ENCODE measurements at places on chromosomes 3 and 15.

DNA sequence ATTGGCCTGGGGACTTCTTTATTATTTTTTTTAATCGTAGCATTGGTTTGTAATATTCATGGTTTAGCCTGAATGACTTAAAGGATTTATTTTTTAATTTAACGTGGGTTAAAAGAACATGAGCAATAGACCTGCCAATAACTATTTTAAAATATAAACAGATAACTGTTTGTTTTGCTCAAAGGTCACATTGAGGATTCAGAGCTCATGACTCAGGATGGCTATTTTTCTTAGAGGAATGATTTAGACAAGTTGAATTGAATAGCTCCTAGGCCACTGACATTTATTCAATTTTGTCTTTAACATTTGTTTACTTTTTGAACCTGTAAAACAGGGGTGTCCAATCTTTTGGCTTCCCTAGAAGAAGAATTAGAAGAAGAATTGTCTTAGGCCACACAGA, 68.5 kb downstream of the ITPR1 start:
- DNase-seq, result no peak

DNA sequence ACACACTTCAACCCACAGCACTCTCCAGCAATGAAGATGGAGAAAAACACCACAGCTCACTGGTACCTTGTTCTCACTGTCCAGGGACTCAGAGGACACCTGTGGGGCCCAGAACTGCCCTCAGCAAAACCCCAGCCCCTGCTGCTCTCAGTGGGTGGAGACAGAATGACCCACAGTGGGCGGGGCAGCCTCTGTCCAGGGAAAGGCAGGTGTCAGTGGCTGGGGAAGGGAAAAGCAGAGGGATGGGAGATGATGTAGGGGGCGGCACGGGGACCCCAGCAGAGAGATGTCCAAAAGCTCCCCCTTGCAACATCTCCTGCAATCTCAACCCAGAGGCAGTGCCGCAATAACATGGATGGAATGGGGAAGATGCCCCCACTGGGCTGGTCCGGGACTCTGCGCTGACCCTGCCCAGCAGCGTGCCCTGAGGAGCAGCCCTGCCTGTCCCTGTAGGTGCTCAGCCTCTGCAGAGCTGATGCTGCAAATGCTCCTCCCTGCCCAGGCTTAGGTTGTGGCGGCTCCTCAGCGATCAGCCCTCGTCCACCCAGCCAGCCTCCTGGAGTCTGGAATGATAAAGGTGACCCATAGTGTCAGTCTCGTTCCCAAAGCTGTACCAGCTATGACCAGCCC, 193.9 kb downstream of the XXYLT1 start:
- DNase-seq, result no peak

GRCh38 chr15:80121546-80121945, 31.3 kb upstream of the FAH start:
- peak; percentile 7 for DNase-seq

DNA sequence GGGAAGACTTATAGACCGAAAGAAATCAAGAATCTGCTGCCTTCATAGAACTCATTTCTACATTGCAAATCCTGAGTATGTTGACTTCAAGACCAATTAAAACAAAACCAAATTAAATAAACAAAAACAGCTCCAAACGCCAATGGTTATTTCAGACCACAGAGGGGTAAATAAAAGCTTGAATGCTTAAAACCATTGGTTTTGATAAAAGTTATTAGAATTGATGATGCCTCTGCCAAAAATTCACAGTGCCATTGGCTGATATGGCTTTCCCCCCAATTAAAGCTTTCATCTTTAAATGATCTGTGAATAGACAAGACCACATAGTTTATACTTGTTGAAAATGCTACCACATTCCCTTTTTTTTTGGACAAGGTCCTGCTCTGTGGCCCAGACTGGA, 188.5 kb downstream of the NFKBIZ start:
- DNase-seq, result no peak

GRCh38 chr15:77209221-77209620, 138.3 kb upstream of the TSPAN3 start:
- DNase-seq, result no peak

DNA sequence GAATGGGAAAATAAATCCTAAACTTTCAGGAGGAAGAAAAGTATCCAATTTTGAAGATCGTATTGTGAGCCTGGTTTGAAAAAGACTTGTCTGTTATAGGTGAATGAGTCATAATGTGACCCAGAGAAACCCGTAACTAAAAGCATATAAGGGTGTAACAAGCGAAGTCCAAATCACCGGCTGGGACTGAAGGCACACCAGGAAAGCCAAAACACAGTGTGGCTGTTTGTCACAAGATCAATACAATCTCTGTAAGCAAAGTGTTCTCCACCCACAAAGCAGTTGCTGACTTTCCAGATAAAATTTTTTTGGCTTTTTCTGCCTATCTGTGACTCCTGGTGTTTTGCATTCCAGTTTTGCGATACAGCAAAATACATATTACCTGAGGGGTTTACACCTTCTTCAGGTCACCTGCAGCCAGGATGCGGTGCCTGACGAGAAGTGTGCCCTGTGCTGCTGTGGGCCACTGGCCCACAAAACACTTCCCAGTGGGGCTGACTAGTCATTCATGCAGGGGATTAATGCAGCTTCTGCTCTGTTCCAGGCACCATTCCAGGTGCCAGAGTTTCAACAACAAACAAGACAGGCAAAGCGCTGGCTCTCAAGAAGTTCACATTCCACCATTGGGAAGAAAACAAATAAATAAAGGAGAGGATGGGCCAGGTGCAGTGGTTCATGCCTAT, 14.4 kb downstream of the HES1 start:
- DNase-seq, result no peak

DNA sequence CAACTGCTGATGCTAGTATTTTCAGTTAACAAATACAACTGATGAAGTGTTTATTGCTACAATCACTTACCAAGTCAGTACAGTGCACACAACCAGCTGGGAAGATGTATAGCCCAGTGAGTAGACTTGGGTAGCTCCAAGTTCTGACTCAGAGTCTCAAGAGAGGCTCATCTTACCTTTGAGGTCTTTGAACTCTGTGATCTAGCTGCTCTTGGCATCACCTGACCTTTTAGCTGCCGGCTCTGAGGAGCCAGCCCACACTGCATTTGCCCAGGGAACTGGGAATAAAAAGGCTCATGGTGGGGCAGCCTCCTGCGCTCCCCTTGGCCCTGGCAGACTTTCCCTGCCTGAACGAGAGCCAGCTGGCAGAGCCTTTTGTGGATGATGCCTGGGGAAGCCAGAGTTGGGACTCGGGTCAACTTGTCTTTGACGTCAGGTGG, 82.6 kb downstream of the CEMIP start:
- DNase-seq, result no peak

- no peak for DNase-seq
Measured at GRCh38 chr3:117417411-117417810, 707.8 kb downstream of the TUSC7 start.

GRCh38 chr3:29514170-29514569, 233.3 kb downstream of the RBMS3 start:
- no peak for DNase-seq

DNA sequence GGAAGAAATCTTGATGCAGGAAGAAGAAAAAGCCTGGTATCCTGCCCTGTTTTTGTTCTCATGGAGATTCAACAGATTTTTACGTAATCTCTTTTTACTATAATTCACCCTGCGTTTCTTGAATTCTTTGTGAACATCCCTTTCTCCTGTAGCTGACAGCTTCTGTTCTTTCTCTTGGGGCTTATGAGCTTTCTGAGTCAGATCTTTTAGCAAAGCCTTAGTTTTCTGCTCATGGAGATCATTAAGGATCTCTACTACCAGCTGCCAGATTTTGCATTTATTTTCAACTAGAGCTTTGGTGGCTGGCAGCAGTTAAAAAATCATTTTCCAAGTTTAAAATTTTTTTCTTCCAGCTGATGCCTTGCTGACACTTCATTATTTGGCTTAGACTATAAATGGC, 51.6 kb downstream of the MOBP start:
- DNase-seq, result no peak

GRCh38 chr3:159907828-159908227, 80.8 kb upstream of the IL12A start:
- no peak for DNase-seq

DNA sequence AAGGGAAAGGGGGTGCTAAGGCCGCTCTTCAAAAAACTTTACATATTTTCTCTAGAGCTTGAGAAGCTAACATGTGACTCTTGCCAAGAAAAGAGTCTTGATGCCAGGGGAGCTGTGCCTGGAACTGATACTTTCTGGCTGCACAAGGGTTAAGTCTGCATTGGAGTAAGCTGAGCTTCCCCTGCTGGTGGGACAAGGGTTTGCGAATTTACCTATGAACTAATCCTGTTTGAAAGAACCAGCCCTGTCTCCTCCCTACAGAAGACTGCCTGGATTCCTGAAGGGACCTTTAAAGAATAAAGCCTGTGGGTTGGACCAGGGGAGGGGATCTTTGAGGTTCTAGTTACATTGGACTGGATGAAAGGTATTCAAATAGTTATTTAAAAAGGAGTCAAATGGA, 58.3 kb upstream of the EPHA3 start:
- no peak for DNase-seq

DNA sequence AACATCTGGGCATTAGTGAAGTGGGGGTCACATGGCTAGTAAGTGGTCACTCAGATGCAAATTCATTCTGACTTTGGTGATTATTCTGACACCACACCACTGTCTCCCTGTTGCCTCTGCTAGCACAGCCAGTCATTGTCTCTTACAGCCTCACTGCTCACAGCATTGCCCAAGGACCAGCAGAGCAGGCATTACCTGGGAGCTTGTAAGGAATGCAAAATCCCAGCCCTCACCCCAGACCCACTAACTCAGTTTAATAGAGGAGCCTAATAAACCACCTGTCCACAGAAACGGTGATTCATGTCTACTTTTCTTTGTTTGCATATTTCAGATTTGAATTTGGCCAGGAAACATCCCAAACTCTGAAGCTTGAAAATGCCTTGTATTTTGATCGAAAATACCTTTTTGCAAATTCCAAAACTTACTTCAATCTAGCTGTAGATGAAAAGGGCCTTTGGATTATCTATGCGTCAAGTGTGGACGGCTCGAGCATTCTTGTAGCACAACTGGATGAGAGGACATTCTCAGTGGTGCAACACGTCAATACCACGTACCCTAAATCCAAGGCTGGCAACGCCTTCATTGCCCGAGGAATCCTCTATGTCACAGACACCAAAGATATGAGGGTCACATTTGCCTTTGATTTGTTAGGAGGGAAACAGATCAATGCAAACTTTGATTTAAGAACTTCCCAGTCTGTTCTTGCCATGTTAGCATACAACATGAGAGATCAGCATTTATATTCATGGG, 62.7 kb downstream of the GLDN start:
- no peak for DNase-seq

GRCh38 chr15:86506401-86506800, 426.7 kb downstream of the AGBL1 start:
- DNase-seq, result no peak

- DNase-seq, result no peak
Measured at GRCh38 chr3:198028718-198029117, 68.7 kb downstream of the LMLN start.

DNA sequence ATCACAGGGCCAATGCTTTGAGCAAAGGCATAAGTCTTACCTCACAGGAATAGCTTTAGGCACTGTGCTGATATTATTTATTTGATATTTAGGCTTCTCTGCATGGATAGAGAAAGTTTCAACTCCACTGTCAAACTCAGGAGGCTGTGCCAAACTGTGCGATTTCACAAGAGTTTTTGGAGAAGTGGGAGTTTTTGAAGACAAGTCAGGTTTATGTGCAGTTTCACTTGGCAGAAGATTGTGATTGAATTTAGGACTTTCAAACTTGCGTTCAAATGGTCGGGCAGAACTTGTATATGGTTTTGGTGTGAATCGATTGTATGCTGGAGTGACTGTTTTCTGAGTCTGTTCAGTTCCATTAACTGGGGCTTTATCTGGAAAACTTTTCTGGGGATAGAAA, 113.7 kb downstream of the TJP1 start:
- no peak for DNase-seq

- no peak for DNase-seq
Measured at GRCh38 chr3:121942116-121942786, 48.0 kb downstream of the SLC15A2 start.

GRCh38 chr15:75640483-75641178, 607 bp upstream of the IMP3 start:
- DNase-seq, result peak; percentile 75

- no peak for DNase-seq
Measured at GRCh38 chr15:89499156-89499555, 2.8 kb upstream of the RHCG start.

- DNase-seq, result no peak
Measured at GRCh38 chr3:39082666-39083313, 24.6 kb downstream of the GORASP1 start.

DNA sequence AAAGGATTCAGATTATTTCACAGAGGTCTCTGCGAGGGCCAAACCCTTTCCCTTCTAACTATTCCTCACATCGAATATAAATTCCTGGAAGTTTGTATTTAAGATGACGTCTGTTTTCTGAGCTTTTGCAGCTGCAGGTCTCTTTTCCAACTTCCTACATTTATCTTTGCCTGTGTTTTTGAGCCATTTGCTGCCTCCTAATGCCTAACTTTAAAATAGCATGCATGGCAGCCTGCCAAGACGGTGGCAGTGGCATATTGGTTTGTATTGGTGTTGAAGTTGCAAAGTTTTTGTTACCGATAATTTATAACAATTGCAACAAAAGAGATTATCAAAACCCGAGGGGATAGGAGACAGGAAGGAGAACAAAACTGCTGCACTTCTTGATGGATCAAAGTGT, 187.1 kb upstream of the DNAJC19 start:
- DNase-seq, result peak; percentile 93

- no peak for DNase-seq
Measured at GRCh38 chr15:66621491-66622467, 56.0 kb upstream of the LCTL start.

- DNase-seq, result no peak
Measured at GRCh38 chr3:119173325-119173724, at the start of gene UPK1B. UPK1B (plus strand) TSS chr3:119173598; CDS start chr3:119186742, 13,144 bp downstream.

DNA sequence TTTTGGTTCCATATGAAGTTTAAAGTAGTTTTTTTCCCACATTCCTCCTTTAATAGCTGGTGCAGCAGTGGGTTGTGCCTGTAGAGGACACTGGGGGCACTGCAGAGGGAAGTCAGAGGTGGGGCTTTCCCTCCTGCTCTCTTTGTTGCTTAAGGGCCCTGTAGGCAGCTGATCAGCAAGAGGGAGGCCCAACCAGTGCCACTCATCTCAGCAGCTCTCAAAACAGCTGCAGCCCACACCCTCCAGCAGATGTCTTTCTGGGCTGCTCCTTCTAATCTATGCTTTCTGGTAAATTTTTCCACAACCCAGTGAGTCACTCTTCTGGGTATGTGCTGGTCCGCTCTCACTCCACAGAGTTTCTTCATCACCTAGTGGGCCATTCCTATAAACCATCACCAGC, 263.8 kb downstream of the FEZF2 start:
- DNase-seq, result no peak

- DNase-seq, result peak; percentile 63
Measured at GRCh38 chr3:20511863-20512505, 326.0 kb upstream of the SGO1 start.

DNA sequence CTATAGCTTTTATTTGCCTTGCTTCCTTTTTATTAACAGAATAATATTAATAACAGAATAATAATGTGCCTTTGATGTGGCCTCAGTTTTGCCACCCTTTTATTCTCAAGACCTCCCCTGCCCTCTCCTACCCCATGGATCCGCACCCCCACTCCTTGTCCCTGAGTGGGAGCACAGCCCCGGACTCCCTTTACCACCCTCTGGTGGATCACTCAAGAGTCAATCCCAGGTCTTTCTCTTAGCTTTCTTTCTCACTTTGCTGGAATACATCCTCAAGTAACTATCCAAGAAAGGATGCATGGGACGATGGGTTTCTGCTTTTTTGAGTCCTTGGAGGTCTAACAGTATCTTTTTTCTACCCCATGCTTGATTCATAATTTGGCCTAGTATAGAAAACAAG, 63.4 kb downstream of the KLF13 start:
- DNase-seq, result no peak

Measured in NCI-H2081 (cell line).